ENCODE measurements at places on chromosomes 4 and X. TPM values are rescaled to one million over a fixed set of nuclear protein-coding genes. Genes with fewer than 3 reads are reported as not detected.

Gene SSX2
- not detected for total RNA-seq

DNA sequence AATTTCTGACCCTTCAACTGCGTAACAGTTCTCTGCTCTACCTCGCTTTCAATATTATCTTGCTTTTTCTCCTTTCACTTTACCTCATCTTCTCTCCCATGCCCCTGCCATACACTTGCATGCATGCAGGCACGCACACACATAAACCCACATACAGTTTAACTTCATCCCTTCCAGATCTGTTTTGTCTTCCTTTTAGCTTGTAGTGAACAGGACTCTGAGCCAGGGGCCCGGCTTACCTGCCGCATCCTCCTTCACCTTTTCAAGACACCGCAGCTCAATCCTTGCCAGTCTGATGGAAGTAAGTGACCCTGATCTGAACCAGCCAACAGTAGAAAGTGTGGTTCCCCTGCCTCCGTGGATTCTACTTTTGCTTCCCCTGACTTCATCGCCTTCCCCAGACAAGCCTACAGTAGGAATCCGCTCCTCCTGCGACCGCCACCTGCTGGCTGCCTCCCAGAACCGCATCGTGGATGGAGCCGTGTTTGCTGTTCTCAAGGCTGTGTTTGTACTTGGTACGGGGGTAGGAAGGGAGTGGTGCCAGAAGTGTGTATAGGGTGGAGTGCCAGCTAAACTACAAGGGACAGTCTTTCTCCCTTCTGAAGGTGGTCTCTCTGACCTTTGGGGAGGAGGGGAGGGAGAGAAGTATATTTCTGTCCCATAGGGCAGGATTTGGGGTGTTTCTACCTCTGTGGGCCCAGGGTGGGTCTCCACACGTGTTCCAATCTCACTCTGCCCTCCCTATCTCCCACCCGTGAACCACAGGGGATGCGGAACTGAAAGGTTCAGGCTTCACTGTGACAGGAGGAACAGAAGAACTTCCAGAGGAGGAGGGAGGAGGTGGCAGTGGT lies 10.7 kb downstream of the MED12 start:
- DNase-seq = peak; percentile 77

GRCh38 chr4:69096111-69096656 lies at the start of gene UGT2B7:
Gene UGT2B7, plus strand, starts transcription at chr4:69096474. Its CDS starts 47 bp downstream, at chr4:69096521.
- DNase-seq = no peak

GRCh38 chrX:24526616-24527015 lies 61.5 kb downstream of the PDK3 start:
- no peak for DNase-seq

- DNase-seq = no peak
Measured at GRCh38 chr4:180587379-180587778, 1655.8 kb upstream of the TENM3 start.

DNA sequence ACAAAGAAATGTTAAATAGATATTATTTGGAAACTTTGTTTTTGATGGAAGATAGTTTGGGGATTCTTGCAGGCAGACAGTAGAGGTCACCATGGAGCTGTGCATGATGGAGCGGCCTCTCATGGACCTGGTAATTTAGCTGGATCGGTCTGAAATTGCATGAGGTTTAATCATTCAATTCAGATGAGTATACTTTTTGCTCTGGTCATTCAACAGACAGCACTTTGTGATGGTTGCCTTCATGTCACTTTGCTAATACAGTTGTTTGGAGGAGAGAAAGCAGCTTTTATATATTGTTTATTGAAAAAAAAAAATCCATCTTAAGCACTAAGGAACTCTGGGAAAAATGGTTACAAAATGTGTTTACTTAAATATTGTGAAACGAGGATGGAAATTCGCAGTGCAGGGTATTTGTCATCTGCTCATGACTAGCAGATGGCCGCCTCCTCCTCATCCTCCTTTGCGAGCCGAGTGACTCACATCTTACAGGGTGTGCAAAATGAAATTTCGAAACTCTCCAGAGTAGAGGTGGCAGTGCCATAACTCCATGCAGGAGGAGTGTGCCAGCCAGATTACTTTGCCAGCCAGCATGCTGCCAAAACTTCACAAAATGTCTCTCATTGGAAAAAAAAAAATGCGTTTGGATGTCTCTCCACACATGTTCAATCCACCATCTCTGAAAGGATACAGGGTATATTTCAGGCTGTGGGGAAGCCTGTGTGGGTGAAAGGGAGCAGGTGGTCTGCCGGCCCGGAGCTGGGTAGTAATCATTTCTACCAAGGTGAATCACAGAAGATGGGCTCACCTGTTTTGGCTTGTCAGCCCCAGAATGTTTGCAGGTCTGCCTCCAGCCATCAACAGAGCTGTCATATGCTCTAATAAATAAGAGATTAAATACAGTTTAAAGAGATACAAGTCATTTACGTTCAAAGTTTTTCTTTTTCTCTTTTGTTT lies 314.9 kb upstream of the DIPK2B start:
- DNase-seq = peak; percentile 36

GRCh38 chrX:39599339-39599738 lies 498.4 kb downstream of the BCOR start:
- no peak for DNase-seq

Gene GPR143
- not detected for total RNA-seq

DNA sequence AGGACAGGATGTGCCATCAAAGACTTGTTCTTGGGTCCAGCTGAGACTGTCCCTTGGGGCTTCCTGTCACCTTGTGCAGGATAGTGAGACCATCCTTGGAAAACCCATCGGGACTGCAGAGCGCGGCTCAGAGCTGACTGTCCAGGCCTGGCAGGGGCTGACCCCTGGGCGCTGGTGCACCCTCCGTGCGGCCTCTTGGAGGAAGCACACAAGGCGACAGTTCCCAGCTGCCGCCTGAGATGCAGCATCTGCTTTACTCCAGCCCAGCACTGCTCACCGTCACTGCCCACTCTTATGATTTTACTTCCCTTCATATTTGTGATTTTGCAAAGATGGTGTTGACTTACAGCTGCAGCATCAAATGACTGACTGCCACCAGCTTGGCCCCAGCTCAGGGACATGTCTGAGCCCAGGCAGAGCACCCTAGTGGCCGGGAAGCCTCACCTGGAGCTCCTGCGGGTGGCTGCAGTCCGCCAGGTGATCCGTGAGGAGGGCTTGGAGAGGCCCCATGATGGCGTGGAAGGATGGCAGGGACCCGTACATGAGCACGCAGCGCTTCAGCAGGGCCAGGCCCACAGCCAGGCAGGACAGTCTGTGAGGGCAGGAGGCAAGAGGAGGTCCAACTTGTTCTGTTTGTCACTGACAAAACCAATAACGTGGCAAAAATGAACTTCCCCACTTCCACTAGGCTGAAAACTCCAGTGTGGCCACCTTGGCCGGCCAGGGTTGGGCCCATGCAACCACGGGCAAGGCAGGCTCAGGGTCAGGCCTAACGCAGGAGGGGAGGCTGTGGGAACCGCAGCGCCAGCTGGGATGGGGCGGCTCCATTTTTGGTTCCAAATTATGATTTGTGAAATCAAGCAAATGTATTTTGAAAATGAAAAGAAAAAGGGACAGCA lies 21.8 kb downstream of the NOP14 start:
- DNase-seq = peak; percentile 4

All from activated CD4-positive, alpha-beta T cell treated with anti-CD3 and anti-CD28 coated beads, Interleukin-2, amount 10 ng/mL, durations not matched to agents 7 days and 5 days (primary cell).